ENCODE measurements at places on chromosomes 1 and 21.

GRCh38 chr1:91604632-91605031 is 104.0 kb downstream of the CDC7 start:
- DNase-seq = no peak

DNA sequence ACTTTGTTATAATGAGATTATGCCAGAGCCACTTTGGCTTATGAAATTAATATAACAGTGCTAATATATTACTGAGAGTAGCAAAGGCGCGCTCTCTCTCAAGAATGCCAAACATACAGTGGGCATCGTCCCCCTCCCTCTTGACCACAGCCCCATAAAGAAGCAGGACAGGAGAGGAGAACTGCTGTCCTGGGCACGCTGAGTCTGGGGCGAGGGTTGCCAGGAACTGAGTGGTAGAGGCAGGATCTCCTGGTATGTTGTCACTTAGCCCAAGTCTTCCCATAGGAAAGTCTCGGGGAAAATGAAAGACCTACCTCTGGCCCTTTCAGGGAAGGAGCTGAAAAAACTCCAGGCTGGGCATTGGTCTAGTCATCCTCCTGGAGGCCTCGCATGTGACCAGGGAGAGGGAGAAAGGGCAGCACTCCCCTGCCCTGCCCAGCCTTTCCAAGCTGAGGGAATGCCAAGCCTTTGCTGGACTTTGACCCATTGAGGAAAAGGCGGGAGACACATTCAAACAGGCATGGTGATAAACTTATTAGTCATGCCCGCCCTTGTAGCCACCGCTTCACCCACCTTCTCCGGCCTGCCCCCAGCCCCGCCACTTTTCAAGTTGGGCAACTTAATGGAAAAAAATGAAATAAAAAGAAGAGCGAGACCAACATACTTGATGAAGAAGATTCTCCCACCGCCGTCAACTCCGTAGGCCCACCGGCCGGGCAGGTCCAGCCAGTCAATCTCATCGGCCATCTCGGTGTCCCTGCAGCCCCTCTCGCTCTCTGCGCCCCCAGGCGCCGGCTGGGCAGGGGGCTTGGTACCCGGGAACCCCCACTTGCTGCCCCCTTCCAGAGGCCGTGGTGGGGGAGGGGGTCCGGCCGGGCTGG is 17.4 kb upstream of the PLEKHA6 start:
- no peak for DNase-seq

DNA sequence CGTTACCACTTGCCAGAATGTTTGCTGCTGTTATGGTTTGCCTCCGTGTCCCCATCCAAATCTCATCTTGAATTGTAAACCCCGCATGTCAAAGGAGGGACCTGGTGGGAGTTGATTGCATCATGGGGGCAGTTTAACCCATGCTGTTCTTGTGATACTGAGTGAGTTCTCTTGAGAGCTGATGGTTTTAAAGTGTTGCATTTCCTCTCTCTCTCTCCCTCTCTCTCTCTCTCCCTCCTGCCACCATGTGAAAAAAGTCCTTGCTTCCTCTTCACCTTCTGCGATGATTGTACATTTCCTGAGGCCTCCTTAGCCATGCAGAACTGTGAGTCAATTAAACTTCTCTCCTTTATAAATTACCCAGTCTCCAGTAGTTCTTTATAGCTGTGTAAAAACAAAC is 44.4 kb downstream of the CFHR5 start:
- no peak for DNase-seq

DNA sequence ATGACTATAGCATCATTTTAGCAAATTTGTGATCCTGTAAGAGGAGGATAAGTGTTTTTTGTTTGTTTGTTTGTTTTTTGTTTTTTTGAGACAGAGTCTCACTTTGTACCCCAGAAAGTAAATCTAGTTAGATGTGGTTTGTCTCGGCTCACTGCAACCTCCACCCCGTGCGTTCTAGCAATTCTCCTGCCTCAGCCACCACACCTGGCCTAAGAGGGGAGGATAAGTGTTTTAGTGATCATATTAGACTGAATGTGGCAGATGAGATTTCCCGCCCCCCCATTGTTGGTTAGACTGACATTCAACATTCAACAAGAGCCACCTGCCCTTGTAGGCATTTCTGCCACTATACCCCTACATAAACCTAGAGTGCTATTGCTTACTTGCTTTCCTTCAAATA is 98.5 kb downstream of the OSBPL9 start:
- no peak for DNase-seq

GRCh38 chr1:36588972-36589371 is 106.3 kb upstream of the CSF3R start:
- no peak for DNase-seq

DNA sequence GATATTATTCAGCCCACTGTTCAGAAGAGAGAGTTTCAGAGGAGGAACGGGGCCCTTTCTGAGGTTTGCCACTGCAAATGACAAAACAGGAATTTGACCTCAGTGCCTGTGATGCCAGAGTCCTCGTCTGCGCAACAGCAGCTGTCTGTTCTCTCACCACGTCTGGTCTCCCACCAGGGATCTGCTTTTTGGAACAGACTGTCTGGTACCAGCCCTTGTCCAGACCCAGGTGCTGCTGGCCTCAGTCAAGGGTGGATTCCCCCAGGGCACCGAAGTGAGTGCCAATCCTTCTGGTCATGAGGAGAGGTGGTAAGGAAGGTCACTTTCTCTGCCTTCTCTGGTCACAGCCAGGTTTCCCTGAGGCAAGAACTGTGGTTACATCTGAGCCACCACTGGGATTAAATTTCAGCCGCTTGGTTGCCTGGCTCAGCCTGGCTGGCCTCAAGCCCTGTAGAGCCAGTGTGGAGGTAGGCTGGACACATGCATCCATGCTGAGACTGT is 2.3 kb upstream of the BCAN start:
- no peak for DNase-seq

GRCh38 chr1:116805398-116805797 is 51.2 kb downstream of the CD2 start:
- no peak for DNase-seq

DNA sequence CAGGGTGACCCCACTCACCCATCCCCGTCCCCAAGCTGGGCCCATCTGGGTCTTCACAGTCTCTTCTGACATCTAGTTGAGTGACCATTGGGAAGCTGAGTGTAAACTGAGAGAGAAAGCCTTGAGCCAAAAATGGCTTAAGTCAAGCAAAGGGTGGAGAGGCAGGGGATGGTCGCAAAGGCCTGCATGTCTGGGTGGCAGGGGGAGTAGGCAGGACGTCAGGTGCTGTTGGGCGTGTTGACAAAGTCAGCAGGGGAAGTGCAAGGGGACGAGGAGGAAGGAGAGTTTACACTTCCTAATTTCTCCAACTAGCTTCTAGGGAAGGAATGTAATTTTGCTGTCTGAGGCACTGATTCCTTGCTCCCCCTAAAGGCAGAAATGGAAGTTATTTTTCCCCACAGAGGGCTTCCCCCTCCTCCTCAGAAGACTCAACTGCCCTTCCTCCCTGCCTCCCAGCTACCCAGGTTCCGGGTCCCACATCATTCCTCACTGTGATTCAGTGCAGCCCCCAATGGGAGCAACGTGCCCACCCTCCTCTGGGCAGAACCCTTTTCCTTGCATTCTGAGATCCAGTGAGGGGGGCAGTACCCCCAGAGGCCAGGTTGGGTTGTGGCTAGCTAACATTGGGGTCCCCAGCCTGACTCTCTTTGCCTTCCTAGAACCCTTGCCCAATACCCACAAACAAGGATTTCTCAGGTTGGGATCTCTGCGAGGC is 1.2 kb upstream of the ADORA1 start:
- peak; percentile 57 for DNase-seq

DNA sequence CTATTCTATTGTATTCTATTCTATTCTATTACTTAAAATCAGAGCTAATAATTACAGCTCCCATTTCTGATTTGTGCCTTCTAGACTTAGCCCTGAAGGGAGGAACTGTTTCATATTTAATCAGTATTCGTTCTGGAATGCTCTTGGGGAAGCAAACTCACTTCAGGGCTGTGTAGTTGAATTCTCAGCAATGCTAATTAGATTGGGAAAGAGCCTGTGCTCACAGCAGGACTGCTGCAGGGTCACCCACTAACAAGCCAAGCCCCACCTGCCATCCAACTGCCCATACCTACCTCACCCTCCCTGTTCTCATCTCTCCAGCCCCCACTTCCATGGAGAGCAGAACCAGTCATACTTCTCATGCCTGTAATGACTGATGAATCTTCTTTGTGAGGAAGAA is 464.2 kb downstream of the PTPRU start:
- DNase-seq = no peak

DNA sequence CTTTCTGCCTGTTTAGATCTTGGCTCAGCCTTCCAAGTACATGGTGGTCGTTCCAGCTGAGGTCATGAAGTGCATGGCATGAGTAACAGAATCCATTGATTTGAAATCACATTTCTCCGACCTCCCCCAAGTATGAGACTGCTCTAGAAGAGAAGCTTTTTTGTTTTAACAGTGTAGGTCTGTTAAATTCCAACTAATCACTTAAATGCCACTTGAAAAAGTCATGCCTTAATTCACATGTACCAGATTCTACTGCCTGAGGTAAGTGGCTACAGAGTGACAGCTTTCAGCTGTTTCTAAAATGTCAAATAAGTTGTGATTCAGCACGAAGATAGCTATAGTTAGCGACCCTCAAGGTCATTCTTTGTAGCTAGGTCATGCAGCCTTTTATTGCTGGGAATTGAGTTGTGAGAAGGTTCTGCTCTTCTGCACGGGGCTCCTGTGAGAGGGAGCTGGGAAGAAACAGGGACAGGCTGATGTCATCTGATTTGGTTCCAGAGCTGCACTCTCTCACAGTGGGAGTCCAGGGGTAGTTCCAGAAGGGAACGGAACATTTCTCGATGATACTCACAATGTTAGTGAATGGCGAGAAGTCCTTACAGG is 112.7 kb downstream of the VPS13D start:
- no peak for DNase-seq

DNA sequence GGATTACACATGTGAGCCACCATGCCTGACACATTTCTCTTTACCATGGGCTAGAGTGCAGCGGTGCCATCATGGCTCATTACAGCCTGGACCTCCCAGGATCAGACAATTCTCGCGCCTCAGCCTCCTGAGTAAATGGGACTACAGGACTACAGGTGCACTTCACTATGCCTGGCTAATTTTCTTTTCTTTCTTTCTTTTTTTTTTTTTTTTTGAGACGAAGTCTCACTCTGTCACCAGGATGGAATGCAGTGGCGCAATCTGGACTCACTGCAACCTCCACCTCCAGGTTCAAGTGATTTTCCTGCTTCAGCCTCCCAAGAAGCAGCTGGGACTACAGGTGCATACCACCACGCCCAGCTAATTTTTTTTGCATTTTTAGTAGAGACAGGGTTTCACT is 14.8 kb upstream of the KIF1B start:
- DNase-seq = peak; percentile 29

DNA sequence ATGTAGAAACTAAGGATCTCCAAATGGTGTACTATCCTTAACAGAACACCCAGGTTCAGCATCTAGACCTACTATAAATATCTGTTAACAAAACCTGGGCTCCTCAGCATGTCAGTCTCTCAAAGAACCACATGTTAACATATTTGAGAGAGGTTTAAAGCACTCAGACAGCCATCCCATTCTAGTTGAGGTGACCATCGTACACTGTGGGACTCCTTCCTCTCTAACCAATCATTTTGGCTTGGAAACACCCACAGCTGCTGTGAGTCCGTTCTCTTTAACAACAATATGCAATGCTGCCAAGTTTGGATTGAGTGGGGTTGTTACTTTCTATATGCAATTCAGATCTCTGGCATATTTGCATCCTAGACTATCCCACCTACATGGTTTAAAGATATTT is 105.8 kb downstream of the MRPL39 start:
- DNase-seq = no peak

GRCh38 chr1:154306151-154306550 is 14.7 kb upstream of the AQP10 start:
- DNase-seq = peak; percentile 52

- DNase-seq = no peak
Observed at GRCh38 chr1:22288593-22289241, 145.8 kb upstream of the WNT4 start.

DNA sequence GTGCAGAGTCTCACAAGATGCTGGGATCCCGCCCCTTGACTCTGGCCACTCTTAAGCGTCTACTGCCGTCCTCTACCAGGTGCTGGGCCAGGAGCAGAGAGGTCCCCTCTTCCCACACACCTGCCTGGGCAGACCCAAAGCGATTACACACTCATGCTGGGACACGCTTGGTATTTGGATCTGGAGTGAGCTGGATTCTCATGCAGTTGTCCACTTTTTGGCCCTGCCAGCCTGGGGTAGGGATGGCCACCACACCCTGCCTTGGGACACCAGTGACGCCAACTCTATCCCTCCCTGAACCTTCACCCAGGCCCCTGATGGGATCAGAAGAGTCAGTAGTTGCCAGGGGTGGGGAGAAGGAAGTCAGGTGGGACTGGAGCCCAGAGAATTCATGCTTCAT is 28.6 kb downstream of the ITPKB start:
- no peak for DNase-seq

DNA sequence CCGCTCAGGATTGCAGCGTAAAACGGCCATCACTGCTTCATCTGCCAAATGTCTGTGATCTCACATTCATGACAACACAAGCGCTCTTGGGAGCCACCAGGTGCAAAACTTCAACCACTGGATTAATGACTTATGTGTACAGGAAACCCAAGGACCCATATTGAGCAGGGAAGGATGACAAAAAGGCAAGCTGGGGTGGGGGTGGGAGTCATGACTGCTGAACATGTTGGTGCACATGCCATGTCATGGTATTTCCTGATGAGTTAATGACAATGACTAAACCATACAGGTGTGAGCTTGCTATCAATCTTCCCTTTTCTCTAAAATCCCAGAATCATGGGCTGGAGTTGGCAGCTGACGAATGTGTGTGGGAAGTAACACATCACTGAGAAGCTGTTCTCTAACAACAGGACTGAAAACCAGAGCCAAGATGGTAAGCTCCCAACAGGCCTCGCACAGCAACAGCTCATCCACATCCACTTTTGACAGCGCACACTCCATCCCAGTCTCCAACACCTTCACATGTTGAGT is 3.1 kb upstream of the SH2D5 start:
- DNase-seq = no peak

DNA sequence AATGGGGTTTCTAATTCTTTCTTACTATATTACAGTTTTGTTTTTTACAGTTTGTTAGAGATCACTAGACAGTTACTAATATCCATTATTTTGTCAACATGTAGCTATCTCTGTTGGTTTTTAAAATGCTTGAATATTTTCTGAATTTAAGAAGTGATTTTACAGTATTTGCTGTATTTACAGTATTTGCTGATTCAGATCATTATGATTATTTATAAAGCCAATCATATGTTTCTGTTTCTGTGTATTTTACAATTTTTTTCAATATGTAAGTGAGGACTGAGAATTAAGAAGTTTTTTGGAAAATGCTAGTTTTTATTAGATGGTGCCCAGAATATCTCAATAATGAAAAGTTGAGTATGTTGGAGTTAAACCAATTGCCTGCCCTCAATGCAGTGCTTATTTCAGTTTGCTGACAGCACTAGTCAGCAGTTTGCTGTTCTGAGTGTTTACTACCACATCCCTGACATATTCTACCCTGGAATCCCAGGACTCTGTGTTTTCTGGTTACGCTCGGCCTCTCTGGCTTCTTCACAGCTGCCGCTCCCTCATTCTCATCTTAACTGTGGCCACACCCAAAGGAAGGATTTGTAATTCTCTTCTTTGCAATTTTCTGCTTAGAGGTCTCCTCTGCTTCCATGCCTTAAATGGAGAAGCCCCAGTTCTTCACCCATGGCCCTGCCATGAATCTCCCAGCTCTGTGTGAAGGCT is 68.0 kb upstream of the BACH1 start:
- DNase-seq = no peak

GRCh38 chr1:165925498-165926079 is 98.2 kb downstream of the UCK2 start:
- DNase-seq = no peak
